Adrenal gland (tissue), 19 donors: ENCODE measurements at places on chromosomes 1 and 21.

- peak within 1 kb of the TSS; percentile 84 for H3K4me3 ChIP-seq
- peak within 1 kb of the TSS; percentile 93 for H3K27ac ChIP-seq
- no peak for DNase-seq
- H3K36me3 ChIP-seq = no peaks in the 10 kb centered on the region
These were observed at the start of gene LRRC42 for GRCh38 chr1:53946252-53947171. Gene LRRC42 (plus strand): TSS chr1:53946350. CDS start chr1:53952000, 5,650 bp downstream.

DNA sequence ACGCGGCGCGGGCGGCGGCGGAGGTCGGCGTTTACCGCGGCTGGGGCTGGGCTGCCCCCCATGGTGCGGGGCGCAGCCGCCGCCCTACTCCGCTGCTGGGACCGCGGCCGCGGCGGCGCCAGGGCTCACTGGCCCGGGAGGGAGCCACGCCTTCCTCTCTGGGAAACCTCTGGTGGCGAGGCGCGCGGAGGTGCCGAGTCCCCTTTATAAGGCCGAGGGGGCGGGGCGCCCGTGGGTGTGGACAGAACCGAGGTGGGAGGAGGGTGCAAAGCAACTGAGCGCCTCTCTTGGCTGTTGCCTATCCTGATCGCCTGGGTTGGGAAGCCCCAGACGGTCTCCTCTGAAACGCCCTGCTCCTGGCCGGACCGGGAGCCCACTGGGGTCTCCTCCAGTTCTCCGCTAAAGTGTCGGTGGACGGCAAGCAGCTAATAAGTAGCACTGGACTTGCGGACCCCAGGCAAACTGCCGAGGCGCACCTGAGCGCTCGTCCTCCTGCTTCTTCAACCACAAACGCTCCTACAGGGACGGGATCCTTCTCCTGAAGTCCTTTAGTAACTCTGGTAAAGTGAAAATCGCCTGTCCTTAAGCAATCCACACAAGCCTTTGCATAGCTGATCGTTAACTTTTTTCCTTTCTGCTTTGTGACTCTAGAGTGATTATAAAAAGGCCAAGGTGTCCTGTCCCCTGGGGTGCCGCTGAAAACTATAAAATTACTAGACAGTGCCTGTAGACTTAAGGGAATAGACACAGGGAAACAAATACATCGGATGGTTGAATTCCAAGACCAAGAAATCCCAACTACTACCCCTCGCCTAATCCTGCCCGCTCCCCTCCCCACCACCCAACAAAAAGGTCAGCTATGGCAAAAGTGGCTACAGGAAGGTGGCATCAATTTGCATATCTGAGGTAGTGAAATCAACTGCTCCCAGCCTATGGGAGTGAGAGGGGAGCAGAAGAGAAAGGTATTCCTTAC, at the start of gene PTGER3:
TSS of gene PTGER3 (minus strand) at position 182 of the 973 bp plus-strand sequence. CDS start 239 bp downstream, outside the sequence.
- no peak within 1 kb of the TSS for H3K4me3 ChIP-seq
- peaks cover 13% of the 10 kb centered on the region for H3K4me1 ChIP-seq
- H3K36me3 ChIP-seq = no peaks in the 10 kb centered on the region
- H3K27ac ChIP-seq = no peak within 1 kb of the TSS
- peak; percentile 48 for DNase-seq
- H3K27me3 ChIP-seq = peaks cover 23% of the 10 kb centered on the region

DNA sequence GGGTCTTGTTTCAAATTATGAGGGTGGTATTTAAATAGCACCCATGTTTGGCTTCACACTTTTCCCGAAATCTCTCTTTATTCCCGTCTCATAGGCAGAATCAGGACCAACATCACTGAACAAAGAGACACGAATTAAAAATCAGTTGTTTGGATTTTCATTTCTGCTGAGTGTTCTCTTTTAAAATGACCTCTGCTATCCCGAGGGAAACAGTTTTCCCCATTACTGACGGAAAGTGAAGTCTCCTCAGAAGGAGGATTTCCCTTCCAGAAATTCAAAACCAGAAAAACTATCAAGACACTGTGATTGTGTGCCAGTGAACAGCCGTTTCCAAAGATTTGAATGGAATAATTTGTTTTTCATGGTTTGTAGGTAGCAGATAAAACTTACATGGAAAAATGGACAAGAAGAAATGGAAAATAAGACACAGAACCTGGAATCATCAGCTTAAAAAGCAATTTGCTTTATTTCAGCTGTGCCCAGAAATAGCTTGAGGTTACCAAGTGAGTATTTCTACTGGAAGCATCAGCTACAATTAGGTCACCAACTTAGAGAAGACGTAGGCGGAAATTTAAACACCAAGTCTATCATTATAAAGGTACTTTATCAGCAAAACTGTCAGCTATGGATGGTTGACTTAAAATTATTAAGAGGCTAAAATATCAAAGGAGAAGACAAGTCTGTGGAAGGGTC, 68.5 kb downstream of the RUNX1 start:
- peaks cover 5% of the 10 kb centered on the region for H3K4me1 ChIP-seq
- no peaks in the 10 kb centered on the region for H3K36me3 ChIP-seq
- no peak overlapping the region for H3K4me3 ChIP-seq

DNA sequence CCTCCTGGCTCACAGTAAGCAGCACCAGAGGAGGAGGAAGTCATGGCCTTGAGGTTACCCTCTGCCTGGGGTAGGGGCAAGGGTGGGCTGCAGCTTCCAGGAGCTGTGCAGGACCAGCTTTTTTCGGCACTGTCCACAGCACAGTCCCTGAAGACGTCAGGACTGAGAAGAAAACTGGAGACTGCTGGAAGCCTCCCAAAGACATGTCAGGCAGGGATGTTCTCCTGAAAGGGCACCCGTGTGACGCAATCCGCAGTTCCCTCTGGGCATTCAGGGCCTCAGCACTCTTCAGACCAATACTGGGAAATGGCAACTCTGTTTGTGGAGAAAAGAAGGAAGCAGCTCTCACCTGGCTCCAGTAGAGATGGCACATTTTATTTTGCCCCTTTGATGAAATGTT, 64.8 kb upstream of the TENT5C start:
- DNase-seq = peak; percentile 65

DNA sequence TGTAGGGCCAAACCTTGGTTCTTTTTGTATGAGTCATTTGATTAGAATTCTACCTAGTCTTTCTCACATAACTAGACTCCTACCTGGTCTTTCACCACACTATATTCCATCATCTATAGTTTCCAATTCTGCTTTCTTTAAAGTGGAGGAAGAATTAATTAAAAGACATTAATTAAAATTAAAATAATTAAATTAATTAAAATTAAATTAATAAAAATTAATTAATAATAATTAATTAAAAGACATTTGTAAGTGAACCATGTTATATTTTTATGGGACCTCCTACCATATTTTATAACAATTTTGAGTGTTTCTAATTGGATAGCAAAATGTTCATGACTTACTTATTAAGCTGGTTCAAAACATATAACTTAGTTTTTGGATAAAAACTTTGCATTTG, 77.4 kb downstream of the CCDC18 start:
- H3K4me1 ChIP-seq = no peaks in the 10 kb centered on the region
- H3K4me3 ChIP-seq = no peak overlapping the region
- no peak overlapping the region for H3K27ac ChIP-seq

- no peaks in the 10 kb centered on the region for H3K27me3 ChIP-seq
- no peaks in the 10 kb centered on the region for H3K36me3 ChIP-seq
- DNase-seq = peak; percentile 70
- H3K4me3 ChIP-seq = no peak overlapping the region
- no peak overlapping the region for H3K27ac ChIP-seq
These were observed 130.8 kb downstream of the LYPLAL1 start for GRCh38 chr1:219304227-219305226.

GRCh38 chr1:167456524-167456923, 61.8 kb downstream of the CD247 start:
- H3K36me3 ChIP-seq = no peaks in the 10 kb centered on the region
- H3K27me3 ChIP-seq = no peaks in the 10 kb centered on the region
- H3K4me1 ChIP-seq = no peaks in the 10 kb centered on the region
- no peak overlapping the region for H3K4me3 ChIP-seq

- no peak within 1 kb of the TSS for H3K27ac ChIP-seq
- DNase-seq = no peak
- no peak within 1 kb of the TSS for H3K4me3 ChIP-seq
- H3K27me3 ChIP-seq = no peaks in the 10 kb centered on the region
These were observed at the start of gene DIO1 for GRCh38 chr1:53893999-53894636. Gene DIO1 (plus strand): TSS chr1:53894187. CDS start chr1:53894211, 24 bp downstream.

DNA sequence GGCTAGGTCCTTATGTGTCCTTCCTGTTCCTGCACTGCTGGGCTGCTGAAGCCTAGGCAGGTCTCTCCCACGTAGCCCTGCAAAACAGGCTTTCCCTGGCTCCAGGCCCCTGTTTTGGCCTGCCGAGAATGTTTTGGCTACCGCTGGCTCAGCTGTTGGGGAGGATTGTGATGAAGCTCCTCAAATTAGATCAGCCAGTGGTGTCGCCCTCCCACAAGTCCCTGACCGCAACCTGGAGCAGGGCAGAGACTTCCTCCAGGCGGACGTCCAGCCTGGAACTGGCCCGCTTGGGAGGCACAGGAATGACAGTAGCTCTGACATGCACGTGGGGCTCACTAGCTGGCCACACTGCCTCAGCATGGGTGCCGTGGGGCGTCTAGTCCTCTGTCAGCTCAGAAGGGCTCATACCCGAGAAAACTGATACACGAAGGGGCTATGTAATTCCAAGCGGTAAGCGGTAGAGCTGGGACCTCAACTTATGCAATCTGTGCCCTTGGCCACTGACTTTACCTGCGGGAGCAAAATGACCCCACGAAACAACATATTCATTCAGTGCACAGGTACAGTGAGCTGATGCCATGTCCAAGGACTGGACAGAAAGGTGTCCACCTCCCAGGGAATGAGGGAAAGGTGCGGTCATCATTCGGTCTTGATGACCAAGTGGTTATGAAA, 26.6 kb downstream of the DHRS3 start:
- H3K27ac ChIP-seq = no peak overlapping the region
- no peaks in the 10 kb centered on the region for H3K36me3 ChIP-seq
- DNase-seq = no peak
- no peaks in the 10 kb centered on the region for H3K27me3 ChIP-seq
- no peak overlapping the region for H3K4me3 ChIP-seq

- H3K4me1 ChIP-seq = no peaks in the 10 kb centered on the region
- no peak overlapping the region for H3K4me3 ChIP-seq
- DNase-seq = no peak
- no peaks in the 10 kb centered on the region for H3K27me3 ChIP-seq
These were observed 55.9 kb downstream of the CLIC4 start for GRCh38 chr1:24801176-24801575.

GRCh38 chr1:168833801-168834224, 104.8 kb upstream of the DPT start:
- H3K4me3 ChIP-seq = no peak overlapping the region
- H3K36me3 ChIP-seq = no peaks in the 10 kb centered on the region
- no peaks in the 10 kb centered on the region for H3K27me3 ChIP-seq
- H3K27ac ChIP-seq = no peak overlapping the region
- DNase-seq = no peak
- H3K4me1 ChIP-seq = peaks cover 4% of the 10 kb centered on the region

DNA sequence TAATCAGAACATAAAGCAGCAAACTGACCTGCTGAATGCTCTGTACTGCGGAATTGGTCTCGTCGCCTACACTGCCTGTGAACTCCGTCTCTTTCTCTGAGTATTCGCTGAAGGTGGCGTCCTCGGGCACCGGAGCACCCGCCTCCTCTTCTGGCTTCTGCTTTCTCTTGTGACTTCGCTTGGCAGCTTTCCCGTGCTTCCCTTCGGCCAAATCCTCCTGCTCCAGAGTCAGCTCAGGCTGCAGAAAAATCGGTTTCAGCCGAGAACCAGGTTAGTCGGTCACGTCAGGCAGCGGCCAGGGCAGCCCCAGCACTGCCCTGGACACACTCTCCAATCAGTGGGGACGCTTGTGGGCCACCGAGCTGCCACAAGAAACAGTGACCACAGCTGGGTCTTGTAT, 35.8 kb upstream of the RIPK4 start:
- no peak overlapping the region for H3K4me3 ChIP-seq
- H3K36me3 ChIP-seq = no peaks in the 10 kb centered on the region
- peak; percentile 62 for DNase-seq
- no peaks in the 10 kb centered on the region for H3K4me1 ChIP-seq
- H3K27me3 ChIP-seq = no peaks in the 10 kb centered on the region

- no peaks in the 10 kb centered on the region for H3K27me3 ChIP-seq
- H3K27ac ChIP-seq = no peak overlapping the region
- H3K4me1 ChIP-seq = no peaks in the 10 kb centered on the region
- H3K36me3 ChIP-seq = no peaks in the 10 kb centered on the region
These were observed 102.8 kb upstream of the PROX1 start for GRCh38 chr1:213884942-213885341.

- no peak for DNase-seq
- H3K27me3 ChIP-seq = no peaks in the 10 kb centered on the region
- H3K36me3 ChIP-seq = no peaks in the 10 kb centered on the region
- H3K27ac ChIP-seq = no peak overlapping the region
- H3K4me3 ChIP-seq = no peak overlapping the region
- H3K4me1 ChIP-seq = no peaks in the 10 kb centered on the region
These were observed 20.8 kb downstream of the OBSCN start for GRCh38 chr1:228228601-228229074.

DNA sequence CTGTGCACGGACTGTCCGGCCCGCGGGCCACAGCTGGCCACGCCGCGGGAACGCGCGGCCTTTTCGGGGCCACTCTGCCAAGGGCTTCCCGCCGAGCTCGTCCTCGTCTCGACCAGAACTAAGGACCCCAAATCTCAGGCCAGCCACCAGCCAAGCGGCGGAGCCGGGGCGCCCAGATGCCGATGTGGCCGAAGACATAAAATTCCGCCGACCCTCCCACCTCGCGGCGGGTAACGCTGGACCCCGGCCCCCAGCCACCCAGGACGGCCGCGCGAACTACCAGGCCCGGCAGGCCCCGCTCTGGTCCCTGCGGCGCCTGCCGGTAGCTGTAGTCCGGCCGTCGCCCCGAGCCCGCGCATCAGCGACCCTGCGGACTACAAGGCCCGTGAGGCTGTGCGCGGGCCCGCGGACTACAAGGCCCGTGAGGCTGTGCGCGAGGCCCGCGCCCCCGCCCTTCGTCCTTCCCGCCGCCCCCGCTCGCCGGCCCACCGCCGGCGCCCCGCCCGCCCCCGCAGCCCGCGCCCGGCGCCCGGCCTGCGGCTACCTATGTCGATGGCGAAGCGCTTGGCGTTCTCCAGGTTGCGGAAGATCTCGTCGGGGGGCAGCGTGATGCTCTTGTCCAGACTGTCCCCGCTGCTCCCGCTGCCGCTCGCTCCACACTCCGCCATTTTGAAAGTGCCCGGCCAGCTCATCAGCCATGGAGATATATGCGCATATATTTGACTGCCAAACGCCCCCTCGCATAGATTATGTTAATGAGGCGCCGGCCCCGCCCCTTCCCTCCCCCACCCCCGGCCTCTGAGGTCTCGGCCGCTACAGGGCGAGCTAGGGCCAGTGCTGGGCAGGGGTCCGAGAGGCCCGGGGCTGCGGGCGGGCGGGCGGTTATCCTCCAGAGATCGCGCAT, at the start of gene PANK4:
TSS of gene PANK4 (minus strand) at position 677 of the 904 bp plus-strand sequence. CDS start at position 668, 9 bp downstream.
- peak within 1 kb of the TSS; percentile 82 for H3K4me3 ChIP-seq
- peaks cover 62% of the 10 kb centered on the region for H3K4me1 ChIP-seq
- H3K27ac ChIP-seq = peak within 1 kb of the TSS; percentile 92
- peaks cover 7% of the 10 kb centered on the region for H3K36me3 ChIP-seq

DNA sequence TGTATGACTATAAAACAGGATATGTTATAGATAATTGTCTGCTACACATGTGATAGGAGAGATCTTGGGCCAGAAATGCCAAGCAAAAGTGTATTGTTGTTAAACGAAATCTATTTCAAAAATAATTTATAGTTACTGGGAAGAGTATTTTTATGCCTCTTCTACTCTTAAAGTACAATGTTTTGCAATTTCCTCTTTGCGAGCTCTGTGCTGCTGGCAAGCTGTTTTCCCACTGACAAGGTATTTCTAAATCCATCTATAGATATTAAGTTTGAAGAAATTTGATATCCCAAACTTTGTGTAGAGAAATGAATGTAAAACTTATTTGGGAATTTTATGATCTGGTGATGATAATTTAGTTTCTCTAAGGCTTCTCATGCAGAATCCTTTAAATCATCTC, 63.3 kb upstream of the PTGFR start:
- DNase-seq = no peak
- no peaks in the 10 kb centered on the region for H3K36me3 ChIP-seq
- no peaks in the 10 kb centered on the region for H3K27me3 ChIP-seq
- no peaks in the 10 kb centered on the region for H3K4me1 ChIP-seq
- H3K27ac ChIP-seq = no peak overlapping the region
